Activated CD8-positive, alpha-beta memory T cell treated with anti-CD3 and anti-CD28 coated beads for 24 hours (primary cell): ENCODE measurements at places on chromosomes 13 and 19.

- DNase-seq, result peak; percentile 97
Observed at GRCh38 chr19:1241417-1242095, at the start of gene ATP5F1D. TSS of gene ATP5F1D (plus strand) at chr19:1241751. CDS start at chr19:1241851, 100 bp downstream.

DNA sequence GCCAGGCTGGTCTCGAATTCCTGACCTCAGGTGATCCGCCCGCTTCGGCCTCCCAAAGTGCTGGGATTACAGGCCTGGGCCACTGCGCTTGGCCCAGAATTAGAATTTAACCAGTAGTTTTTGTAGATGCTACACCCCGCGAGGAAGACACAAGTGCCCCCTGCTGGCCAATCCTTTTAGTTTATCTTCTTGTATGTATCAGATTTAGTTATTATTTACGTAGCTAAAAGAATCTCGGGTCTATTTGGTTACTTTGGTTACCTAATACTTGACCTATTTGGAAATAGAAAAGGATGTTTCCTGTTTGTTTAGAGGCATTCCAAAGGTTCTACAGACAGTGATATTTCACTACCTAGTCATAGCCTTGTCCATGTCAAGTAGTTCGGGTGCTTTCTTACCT lies 22.0 kb downstream of the MUC16 start:
- DNase-seq, result no peak

- DNase-seq, result peak; percentile 82
Observed at GRCh38 chr19:33416307-33417215, 43.1 kb downstream of the CEBPG start.

- DNase-seq, result no peak
Observed at GRCh38 chr13:33441015-33441414, 155.5 kb upstream of the STARD13 start.

DNA sequence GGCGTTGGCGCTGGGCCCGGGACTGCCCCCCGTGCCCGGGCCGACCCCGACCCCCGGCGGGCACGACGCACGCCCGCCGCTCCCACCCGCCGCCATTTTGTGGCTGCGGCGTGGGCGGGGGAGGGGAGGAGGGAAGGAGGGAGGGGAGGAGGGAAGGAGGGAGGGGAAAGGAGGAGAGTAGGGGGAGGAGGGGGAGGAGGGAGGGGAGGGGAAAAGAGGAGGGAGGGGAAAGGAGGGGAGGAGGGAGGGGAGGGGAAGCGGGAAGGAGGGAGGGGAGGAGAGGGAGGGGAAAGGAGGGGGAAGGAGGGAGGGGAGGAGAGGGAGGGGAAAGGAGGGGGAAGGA lies at the start of gene BTBD2:
Gene BTBD2 (minus strand): TSS at position 107 of the 343 bp plus-strand sequence. CDS start 11 bp downstream, at position 96.
- peak; percentile 77 for DNase-seq

- DNase-seq, result peak; percentile 83
Observed at GRCh38 chr19:1513499-1514294, 878 bp upstream of the ADAMTSL5 start.
